ENCODE measurements at places on chromosomes 13 and 19.

DNA sequence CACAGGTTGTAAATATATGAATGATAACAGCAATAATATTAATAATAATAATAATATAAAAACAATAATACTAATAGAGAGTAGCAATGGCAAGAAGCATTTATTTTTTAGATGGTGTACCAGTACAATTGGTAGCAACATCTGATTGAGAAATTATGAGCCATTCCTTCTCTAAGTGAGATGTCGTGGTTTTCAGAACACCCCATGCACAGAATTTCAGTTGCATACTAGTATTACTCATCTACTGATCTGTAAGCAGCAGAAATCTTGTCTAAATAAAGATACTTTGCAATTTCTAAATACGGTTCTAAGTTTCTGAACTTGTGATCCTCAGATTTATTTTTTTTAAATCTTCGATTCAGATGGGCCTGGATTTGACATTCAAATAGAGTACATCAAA lies 788.0 kb upstream of the ATXN8OS start:
- DNase-seq = no peak

- no peak for DNase-seq
These were observed 113.6 kb downstream of the RNF17 start for GRCh38 chr13:24877531-24877930.

GRCh38 chr19:33460221-33460908 lies 61.2 kb downstream of the PEPD start:
- DNase-seq = no peak

- DNase-seq = no peak
These were observed 16.4 kb downstream of the CNMD start for GRCh38 chr13:52723181-52723580.

- no peak for DNase-seq
These were observed 1.7 kb upstream of the GALP start for GRCh38 chr19:56174086-56174485.

- DNase-seq = no peak
These were observed 128.4 kb upstream of the SPRY2 start for GRCh38 chr13:80469105-80469852.

DNA sequence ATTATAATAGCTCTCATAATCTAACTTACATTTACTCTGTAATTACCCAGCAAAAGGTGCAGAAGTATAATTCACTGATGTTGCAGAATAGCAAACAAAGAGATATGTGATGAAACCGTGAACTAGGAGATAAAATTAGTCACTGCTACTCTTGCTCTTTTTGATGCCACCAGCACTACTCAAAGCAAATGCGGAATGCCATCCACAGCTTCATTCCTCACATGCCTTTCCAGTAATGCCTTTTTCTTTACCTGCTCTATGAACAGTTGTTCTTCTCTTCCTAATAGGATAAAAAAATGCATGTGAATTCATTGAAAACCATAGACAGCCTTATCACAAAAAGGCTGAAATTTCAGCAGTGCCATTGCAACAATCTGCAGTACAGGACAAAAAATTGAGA lies 1129.5 kb downstream of the DIAPH3 start:
- no peak for DNase-seq

GRCh38 chr13:99467764-99468163 lies 33.5 kb upstream of the TM9SF2 start:
- DNase-seq = no peak

DNA sequence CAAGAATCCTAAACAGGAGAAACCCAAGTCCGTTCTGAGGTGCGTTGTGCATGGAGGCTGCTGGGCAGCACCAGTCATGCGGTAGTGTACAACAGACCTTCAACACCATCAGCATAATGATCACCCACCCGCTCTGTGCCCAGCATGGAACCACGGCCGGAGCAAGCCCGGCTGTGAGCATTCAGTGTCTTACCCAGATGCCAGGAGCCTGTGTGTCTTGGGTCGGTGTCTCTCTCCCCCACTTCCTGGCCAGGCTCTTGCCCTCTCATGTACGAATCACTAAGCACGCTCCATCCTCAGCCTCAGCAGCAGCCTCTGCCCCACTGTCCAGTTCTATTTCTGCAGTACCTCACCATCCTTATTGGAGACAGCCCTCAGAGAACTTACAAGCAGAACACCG lies 231.6 kb upstream of the IRS2 start:
- DNase-seq = no peak

- no peak for DNase-seq
These were observed 192.0 kb upstream of the SOX1 start for GRCh38 chr13:111874981-111875380.

DNA sequence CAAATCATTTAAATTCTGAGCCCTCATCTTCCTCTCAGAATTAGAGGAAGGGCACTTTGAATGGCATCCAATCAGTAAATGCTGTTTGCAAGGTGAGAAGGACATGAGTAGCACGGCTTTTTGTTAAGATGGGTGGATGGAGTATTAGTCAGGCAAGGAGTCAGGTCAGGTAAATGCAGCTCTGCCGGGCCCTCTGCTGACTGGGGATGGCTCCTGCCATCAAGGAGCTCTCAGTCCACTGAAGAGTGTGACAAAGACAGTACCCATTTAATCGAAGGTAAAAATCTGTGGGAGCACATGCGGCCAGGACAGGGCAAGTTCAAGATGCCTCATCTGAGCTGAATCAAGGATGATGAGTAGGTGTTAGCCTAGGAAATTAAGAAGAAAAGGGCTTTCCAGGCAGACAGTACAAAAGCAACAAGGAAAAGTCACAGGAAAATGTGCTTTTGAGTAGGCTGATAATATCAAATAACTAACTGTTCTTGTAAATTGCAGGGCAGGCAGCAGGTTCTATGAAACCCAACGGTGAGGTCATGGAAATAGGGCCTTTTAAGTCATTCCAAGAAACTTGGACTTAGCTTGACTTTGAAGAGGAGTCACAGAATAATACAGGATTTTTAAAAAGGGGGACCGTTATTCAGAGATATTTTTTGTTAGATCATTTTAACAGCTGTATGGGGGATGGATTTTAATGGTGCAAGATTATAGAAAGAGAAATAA lies 670.5 kb upstream of the ARGLU1 start:
- DNase-seq = no peak

- DNase-seq = no peak
These were observed 5.8 kb downstream of the PEG3 start for GRCh38 chr19:56834564-56835375.

GRCh38 chr19:29509456-29509855 lies 16.3 kb upstream of the VSTM2B start:
- DNase-seq = no peak

DNA sequence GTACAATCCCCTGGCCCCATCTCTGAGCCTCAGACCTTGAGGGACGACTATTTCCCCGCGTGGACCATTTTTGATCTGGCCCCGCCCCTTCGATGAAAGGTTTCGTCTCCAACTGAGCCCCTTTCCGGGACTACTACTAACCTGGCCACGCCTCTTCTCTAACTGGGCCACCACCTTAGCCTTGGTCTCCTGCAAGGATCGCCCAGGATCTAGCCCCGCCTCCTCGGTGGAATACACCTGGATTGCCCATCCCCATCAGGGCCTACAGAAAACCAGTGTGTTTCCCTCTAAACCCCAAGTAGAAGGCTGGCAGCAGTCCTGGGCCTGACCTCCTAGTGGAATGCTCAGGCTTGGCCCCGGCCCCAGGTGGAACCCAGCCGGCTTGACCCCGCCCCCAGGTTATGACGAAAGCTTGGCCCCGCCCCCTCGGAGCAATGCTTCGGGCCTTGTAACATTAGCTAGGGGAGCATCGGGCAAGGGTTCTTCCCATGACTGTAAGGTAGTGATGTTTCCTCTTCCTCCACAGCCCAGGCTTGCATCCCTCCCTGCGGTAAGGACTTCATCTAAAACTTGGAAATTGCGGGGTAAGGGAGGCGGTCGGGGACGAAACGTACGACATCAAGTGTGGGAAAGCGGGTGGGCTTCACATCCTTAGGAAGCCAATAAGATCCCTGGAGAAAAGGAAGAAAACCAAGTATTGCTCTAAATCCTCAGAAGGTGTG lies 9.1 kb downstream of the SPACA6 start:
- DNase-seq = peak; percentile 47

DNA sequence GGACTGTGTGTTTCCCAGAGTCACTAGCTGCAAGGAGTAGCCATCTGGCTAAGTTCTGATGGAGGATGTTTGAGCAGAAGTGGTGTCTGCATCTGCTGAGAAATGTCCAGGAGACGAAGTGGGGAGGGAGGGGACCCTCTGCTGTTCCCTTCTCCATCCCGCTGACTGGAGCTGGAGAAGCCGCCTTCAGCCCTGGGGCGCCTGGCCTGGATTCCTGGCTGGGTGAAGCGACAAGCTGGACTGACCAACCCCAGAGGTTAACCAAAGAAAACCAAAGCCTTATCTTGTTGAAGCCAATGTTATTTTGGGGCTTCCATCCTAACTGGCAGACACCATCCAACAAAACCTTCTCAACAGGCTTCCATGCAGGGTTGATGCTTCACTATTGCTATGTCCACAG lies 67.6 kb downstream of the SLC7A1 start:
- DNase-seq = no peak

GRCh38 chr13:62035981-62036380 lies 620.3 kb upstream of the PCDH20 start:
- DNase-seq = no peak

- no peak for DNase-seq
These were observed 463.0 kb downstream of the TSHZ3 start for GRCh38 chr19:30886222-30886621.

DNA sequence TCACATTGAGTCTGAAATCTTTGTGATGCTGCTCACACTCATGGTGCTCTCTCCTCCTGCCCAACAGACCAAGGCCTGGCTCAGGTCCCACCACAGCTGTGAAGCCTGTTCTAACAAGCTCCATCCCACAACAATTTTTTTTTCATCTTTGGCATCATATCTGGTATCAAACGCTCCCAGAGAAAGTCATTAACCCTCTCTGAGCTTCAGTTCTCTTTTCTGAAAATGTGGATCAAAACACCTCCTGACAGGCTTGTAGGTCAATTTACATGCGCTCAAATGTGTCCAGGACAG lies 224.4 kb downstream of the LACC1 start:
- no peak for DNase-seq

- no peak for DNase-seq
These were observed 9.1 kb upstream of the ZNF160 start for GRCh38 chr19:53112286-53112685.

DNA sequence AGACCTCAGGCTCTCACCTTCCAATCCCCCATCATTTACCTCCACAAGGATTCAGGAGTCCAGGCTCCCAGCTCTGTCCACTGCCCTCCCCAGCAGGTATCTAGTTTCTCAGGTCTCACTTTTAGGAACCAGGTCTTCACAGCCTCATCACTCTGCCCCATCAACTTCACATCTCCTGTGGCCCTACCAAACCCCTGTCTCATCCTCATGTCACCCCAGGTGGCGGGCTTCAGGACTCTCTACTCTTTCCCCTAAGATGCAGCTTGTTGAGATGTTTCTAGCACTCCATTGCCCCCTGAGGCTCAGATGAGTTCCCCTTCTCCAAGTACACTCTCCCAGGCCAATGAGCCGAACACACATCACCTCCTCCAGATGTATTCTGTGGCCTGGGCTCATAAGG lies 1.5 kb downstream of the PPFIA3 start:
- DNase-seq = no peak
